Astrocyte (in vitro differentiated cells and primary cell): ENCODE measurements at places on chromosomes 3 and 15. TPM values are rescaled to one million over a fixed set of nuclear protein-coding genes. Genes with fewer than 3 reads are reported as not detected.

- H3K27me3 ChIP-seq: no peaks in the 10 kb centered on the region
- peak overlapping the region; percentile 99 for H3K27ac ChIP-seq
- H3K36me3 ChIP-seq: no peaks in the 10 kb centered on the region
- H3K4me3 ChIP-seq: no peak overlapping the region
Measured at GRCh38 chr3:16058521-16058920, 116.0 kb upstream of the GALNT15 start.

DNA sequence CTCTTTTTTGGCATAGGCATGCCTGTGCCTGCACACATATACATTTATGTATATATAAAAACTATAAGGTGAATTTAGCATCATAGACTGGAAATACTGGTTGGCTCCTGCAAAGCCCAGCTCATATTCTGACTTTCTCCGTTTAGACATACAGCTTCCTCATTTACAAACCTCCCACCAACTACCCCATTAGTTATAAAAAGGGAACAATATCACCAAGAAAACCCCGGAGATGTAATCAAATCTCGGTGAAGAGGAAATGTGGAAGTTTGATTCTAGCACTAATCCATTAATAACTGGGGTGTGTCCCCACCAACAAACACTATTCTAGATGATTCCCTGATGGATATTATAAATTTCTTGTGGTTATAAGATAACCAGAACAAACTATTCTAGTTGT, 517.7 kb upstream of the TBL1XR1 start:
- no peak for DNase-seq
- no peak overlapping the region for H3K4me3 ChIP-seq
- H3K27ac ChIP-seq: no peak overlapping the region
- no peaks in the 10 kb centered on the region for H3K27me3 ChIP-seq

GRCh38 chr3:102169915-102170479, 264.8 kb upstream of the ZPLD1 start:
- DNase-seq: peak; percentile 29
- no peaks in the 10 kb centered on the region for H3K27me3 ChIP-seq
- H3K4me1 ChIP-seq: peaks cover 15% of the 10 kb centered on the region
- H3K4me3 ChIP-seq: no peak overlapping the region
- no peaks in the 10 kb centered on the region for H3K36me3 ChIP-seq
- H3K27ac ChIP-seq: no peak overlapping the region

DNA sequence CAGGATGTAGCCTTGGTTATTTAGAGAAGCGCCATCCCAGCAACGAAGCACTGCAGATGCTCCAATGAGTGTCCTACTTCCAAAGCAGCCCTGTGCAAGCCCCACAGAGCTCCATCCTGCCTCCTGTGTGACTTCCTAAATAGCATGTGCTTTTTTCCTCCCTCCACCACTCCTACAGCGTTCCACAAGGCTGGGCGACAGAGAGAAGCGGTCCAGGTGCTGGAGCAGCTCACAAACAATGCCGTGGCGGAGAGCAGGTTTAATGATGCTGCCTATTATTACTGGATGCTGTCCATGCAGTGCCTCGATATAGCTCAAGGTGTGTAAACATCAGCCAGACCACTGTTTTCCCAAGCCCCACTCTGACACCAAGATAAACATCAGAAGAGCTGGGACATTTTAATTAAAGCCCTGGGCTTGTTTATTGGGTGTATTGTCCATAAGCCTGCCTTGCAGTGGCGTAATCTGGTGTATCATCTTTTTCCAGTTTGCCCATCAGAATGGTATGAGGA, 22.2 kb upstream of the RHO start:
- H3K4me1 ChIP-seq: no peaks in the 10 kb centered on the region
- H3K36me3 ChIP-seq: peaks cover 4% of the 10 kb centered on the region
- no peaks in the 10 kb centered on the region for H3K27me3 ChIP-seq
- H3K4me3 ChIP-seq: no peak overlapping the region
- DNase-seq: no peak
- H3K27ac ChIP-seq: no peak overlapping the region

DNA sequence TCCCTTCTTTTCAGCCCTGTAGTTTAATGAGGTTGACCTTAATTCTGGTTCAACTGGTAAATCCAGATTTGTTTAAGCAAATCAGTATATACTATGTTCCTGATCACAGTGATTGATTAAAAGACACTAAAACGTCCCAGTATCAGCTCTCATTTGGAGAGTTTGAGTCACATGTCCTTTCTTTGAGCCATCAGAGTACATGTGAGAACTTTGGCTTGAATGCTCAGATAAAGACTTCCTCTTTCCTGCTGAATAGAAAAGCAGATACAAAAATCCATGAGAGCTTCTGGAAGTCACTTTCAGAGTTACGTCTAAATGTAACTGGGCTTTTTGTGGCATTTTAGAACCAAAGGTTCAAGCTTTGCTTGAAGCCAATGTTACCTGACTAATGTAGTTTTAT, 341.8 kb upstream of the SATB1 start:
- DNase-seq: no peak
- no peak overlapping the region for H3K4me3 ChIP-seq
- no peaks in the 10 kb centered on the region for H3K4me1 ChIP-seq
- no peaks in the 10 kb centered on the region for H3K36me3 ChIP-seq
- H3K27ac ChIP-seq: no peak overlapping the region

BTLA gene
- not detected in 2 replicates for total RNA-seq

GOLGA6L10 gene
- total RNA-seq: 0.12 and 0.30 TPM in 2 replicates

TLNRD1 gene
- total RNA-seq: 24.2 and 24.3 TPM in 2 replicates

GRCh38 chr15:75694241-75695182, 18.1 kb downstream of the CSPG4 start:
- peak overlapping the region; percentile 11 for H3K4me3 ChIP-seq
- H3K36me3 ChIP-seq: peaks cover 7% of the 10 kb centered on the region
- no peaks in the 10 kb centered on the region for H3K27me3 ChIP-seq
- DNase-seq: peak; percentile 98

DNA sequence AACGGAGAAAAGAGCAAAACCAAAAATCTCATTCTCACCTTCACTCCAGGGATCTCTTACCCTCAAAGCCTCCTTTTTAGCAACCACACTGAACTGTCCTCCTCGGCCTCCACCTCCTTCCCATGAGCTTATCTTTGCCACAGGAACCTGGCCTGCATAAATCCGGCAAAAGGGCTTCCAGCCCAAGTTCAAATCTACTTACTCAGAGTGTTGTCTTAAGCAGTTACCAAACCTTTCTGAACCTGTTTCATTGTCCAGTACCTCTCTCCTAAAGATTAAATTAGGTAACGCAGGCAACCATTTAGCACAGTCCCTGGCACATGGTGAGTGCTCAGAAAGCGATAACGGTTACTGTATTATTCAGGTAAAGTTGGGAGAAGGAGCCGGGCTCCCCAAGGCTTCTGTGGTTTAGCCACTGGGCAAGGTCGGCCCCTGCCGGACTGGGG, 777 bp downstream of the CIB1 start:
- peaks cover 9% of the 10 kb centered on the region for H3K4me1 ChIP-seq
- no peaks in the 10 kb centered on the region for H3K27me3 ChIP-seq
- peak; percentile 27 for DNase-seq
- H3K36me3 ChIP-seq: peaks cover 2% of the 10 kb centered on the region

DNA sequence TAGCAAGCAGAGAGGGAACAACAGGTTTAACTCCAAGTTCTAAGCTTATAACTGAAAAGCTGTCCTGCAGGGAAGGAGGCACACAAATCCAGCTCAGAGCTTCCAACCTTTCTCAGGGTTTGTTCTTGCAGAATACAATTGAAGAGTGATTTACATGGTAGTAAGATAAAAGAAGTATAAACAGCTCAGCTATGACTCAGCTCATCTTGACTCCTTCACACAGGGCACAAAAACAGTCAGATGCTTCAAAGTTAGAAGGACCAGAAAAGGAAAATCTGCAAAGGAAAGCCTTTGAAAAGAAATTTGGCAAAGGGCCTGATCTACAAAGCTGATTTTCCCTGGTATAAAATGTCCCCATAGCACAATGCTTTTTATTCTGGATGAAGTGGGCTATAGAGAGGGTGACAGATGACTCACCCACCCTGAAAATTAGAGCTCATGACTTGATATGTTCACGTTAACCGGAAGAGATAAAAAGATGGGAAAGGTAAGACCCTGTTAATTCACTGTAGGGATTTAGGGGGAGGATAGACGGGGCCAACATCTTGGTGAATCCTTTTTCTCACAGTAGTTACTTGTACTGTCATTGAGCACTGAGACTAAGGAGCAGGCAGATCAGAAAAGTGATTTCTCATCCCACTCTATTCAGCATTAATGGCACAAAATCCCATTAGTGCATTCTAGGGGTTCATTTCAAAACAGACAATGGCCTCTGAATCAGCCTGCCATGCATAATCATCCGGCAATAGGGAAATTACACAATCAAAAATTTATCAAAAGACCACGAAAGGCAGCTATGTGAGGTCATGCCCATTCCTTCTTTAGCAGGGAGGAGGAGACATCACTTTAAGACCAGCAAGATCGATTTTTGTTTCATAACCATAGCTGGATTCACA, 143.5 kb downstream of the GAP43 start:
- peak overlapping the region; percentile 15 for H3K27ac ChIP-seq
- no peak overlapping the region for H3K4me3 ChIP-seq
- peak; percentile 82 for DNase-seq
- no peaks in the 10 kb centered on the region for H3K36me3 ChIP-seq

EHHADH gene
- total RNA-seq: 4.4 and 4.7 TPM in 2 replicates

UBE2Q2 gene
- 44.2 and 47.7 TPM in 2 replicates for total RNA-seq

TMED3 gene
- total RNA-seq: 126 and 135 TPM in 2 replicates

HCN4 gene
- 2.2 and 3.0 TPM in 2 replicates for total RNA-seq

GRCh38 chr15:92200891-92201290, 192.8 kb upstream of the ST8SIA2 start:
- H3K27me3 ChIP-seq: no peaks in the 10 kb centered on the region
- no peak overlapping the region for H3K4me3 ChIP-seq
- no peak overlapping the region for H3K27ac ChIP-seq
